Activated T-cell treated with anti-CD3 and anti-CD28 coated beads for 1 hour (primary cell): ENCODE measurements at places on chromosomes 7 and 10.

DNA sequence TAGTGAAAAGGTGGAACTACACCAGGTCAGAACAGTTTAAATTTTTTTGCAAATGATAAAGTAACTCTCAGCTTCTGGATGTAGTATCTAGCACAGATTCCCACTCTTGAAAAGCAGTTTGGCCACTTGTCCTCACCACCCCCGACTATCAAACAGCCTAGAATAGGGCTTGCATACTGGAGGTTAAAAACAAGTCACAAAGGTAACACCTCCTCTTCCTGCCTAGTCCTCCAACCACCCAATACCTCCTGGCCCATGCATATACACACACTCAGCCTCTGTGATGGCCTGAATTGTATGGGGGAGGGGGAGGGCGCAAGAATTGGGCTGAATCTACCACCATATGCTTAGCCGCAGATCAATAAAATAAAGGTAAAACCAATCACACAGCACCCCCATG lies 5.7 kb downstream of the SKAP2 start:
- DNase-seq: no peak

DNA sequence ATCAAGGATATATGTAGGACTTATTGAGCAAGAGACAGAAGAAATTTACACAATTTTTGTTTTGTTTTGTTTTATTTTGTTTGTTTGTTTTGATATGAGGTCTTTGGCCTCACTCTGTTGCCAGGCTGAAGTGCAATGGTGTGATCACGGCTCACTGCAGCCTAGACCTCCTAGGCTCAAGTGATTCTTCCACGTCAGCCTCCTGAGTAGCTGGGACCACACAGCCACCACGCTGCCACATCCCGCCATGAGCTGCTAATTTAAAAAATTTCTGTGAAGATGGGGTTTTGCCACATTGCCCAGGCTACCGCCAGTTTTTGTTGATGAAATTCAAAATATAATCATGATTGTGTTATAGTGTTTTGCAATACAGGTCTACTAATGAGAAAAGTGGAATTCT lies 54.9 kb downstream of the ZNF487 start:
- no peak for DNase-seq

GRCh38 chr7:157750291-157750690 lies 413.5 kb downstream of the DNAJB6 start:
- no peak for DNase-seq

DNA sequence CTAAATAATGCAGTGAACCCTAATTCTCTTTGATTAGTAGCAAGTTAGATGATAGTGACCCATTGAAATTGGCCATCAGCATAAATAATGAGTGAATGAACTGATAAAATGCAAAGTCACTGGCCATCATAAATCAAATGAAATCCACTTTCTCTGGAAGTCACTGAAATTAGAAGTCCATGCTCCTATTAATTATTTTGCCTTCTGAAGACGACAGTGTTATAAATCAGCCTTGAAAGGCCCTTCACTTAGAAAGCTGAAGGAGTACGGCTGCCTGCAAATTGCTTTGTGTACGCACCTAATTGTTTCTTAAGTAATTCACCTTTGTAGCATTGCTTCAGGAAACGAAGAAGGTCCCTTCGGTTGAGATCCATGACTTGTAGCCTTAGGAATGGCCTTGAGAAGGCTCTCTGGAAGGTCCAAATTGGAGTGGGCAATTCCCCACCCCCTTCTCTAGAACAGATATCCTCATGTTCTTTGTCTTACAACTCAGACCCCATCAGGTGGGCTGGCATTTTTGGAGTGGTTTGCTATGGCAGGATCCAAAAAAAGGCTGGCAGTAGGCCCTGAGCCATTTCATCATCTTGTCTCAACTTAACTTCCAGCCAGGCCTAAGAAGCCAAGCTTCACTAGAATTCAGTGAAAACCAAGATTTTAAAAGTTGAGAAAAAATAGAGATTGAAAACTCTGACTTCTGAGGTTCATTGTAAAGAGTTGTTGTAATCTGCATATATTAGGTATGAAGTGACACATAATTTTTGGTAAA lies 420.3 kb downstream of the LRMDA start:
- DNase-seq: no peak

DNA sequence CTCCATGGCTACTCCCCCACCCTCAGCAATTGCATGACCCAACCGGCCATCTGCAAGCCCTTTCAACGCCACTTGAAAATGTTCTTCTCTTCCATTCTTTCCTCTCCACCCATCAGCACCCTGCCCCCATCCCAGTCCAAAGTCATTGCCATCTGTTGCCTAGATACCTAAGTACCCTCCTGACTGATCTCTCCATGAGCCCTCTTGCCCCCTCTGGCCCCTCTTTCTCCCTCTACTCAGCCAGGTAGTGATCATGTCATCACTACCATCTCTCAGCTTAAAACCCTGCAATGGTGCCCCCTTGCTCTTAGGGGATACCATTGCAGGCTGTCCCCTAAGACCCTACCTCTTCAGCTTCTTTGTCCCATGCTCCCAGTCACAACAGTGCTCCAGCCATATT lies 30.5 kb upstream of the BTRC start:
- DNase-seq: no peak

DNA sequence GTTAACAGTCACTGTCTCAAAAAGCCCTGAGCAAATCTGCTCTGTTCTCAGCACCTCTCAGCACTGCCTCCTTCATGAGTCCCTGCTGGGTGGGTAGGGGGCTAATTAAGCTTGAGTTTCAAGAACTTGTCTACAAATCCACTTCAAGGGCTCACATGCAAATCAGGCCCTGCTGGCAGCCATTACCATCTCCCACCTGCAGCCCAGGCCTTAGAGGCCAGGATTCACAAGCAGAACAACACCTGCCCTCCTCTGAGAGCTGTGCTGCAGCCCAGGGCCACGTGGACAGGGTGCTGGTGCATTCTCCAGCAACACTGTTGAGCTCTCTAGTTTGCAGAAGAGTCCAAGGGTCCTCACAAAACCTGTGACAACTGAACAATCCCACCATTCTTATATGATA lies 119.2 kb downstream of the DPP6 start:
- no peak for DNase-seq
